Mesenchymal stem cell (in vitro differentiated cells and primary cell): ENCODE measurements at places on chromosomes 1 and 21.

DNA sequence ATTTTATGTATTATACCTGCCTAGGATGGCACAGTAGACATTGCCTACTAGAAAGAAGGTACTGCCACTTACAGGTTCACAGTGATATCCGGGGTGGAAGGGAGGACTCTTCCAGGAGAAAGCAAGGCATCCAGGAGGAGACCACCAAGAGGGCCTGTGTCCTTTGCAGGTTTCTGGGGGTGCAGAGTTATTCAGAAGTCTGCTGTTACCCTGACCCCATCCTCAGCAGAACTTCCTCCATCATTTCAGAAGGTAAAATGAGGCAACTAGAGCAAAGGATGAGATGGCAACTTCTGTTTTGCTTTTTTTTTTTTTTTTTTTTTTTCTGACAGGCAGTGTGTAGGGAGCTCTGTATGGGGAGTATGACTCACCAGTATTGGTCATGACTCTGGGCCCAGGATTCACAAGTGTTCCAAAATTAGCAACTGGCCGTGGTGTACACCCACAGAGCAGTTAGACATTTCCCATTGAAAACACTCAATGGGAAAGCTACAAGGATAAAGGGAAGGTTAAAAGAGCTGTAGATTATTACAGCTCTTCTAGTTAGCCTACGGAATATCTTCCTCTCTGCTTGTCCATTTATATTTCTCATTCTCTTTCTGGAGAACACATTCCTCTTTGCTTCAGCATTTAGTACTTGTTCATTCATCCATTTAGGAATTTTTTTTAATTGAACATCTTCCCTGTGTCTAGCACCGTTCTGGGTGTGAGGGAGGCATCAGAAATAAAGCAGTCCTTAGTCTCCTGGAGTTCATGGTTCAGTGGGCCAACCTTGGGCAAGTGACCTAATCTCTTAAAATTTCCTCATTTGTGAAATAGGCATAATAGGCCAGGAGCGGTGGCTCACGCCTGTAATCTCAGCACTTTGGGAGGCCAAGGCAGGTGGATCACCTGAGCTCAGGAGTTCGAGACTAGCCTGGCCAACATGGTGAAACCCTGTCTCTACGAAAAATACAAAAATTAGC lies 50.5 kb upstream of the PPP2R5A start:
- no peaks in the 10 kb centered on the region for H3K36me3 ChIP-seq
- peaks cover 11% of the 10 kb centered on the region for H3K4me1 ChIP-seq
- peak; percentile 96 for DNase-seq

- H3K36me3 ChIP-seq, result no peaks in the 10 kb centered on the region
- peak overlapping the region; percentile 39 for H3K27ac ChIP-seq
- no peak for DNase-seq
Observed at GRCh38 chr1:18957532-18958300, 1.2 kb upstream of the IFFO2 start.

DNA sequence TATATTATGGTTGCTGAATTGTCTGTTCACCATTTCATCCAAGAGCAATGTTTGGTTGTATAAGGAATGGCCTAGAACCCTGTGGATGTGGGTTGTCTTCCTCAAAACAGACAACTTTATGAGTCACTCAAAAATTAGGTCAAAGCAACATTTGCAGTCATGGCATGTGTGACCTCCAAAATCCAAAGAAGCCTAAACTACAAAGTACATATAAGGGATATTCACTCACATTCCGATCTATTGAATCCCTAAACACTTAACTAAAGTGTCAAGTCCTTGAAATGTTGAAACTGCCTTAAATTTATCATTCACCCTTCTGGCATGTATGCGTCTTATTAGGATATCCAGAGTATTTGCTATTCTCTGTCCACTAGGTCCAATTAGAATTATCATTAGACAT lies 491.5 kb downstream of the NUF2 start:
- no peak overlapping the region for H3K4me3 ChIP-seq
- H3K27me3 ChIP-seq, result no peaks in the 10 kb centered on the region
- no peak for DNase-seq
- H3K27ac ChIP-seq, result no peak overlapping the region
- H3K36me3 ChIP-seq, result no peaks in the 10 kb centered on the region

DNA sequence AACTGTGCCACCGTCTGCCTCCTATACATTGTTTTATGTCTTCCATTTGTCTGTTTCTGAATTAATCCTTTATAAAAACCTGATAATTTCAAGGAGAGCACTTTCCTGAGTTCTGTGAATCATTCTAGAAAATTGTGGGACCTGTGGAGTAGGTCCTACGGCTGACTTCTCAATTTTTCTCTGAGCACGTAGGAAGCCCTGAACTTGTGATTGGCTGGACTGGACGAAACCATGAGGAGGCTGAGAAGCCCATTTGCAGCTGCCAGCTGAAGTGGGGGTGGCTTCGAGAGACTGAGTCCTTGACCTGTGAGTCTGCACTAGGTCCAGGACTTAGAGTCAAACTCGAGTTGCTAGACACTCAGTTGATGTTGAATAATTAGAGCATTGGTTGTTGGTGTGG lies 277.1 kb upstream of the NCAM2 start:
- DNase-seq, result no peak
- H3K27me3 ChIP-seq, result no peaks in the 10 kb centered on the region
- peak overlapping the region; percentile 95 for H3K27ac ChIP-seq
- no peak overlapping the region for H3K4me3 ChIP-seq
- H3K36me3 ChIP-seq, result no peaks in the 10 kb centered on the region
- H3K4me1 ChIP-seq, result peaks cover 5% of the 10 kb centered on the region

DNA sequence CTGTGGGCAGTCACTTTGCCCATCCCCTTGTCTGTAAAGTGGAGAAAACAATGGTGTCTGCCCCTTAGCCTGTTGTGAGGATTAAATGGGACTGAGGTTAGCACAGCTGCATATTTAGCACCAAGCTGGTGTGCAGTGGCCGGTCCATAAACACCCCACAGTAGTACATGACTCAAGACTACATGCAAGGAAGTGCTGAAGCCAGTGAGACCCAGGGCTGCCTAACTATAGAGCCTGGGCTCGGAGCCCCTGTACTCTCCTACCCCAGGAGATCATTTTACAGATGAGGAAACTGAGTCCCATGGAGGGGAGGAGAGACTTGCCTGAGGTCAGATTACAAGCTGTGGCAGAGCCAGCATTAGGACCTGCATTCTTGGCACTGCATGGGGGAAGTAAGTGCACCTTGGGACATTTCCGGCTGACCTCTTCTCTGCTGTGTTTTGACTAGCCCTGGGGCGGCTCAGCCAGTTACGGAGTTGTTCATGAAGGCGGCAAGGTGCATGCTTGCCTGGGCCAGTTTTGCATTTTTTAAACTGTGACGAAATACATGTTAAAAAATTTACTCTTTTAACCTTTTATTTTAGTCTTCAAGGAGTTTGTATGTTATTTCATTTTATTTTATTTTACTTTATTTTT lies 3.2 kb downstream of the SERINC2 start:
- no peak overlapping the region for H3K27ac ChIP-seq
- H3K36me3 ChIP-seq, result no peaks in the 10 kb centered on the region
- no peak overlapping the region for H3K4me3 ChIP-seq
- peaks cover 17% of the 10 kb centered on the region for H3K27me3 ChIP-seq

GRCh38 chr1:151311589-151312331 lies 15.5 kb downstream of the PI4KB start:
- H3K36me3 ChIP-seq, result peaks cover 29% of the 10 kb centered on the region
- peaks cover 30% of the 10 kb centered on the region for H3K4me1 ChIP-seq
- no peaks in the 10 kb centered on the region for H3K27me3 ChIP-seq
- H3K27ac ChIP-seq, result peak overlapping the region; percentile 89
- peak overlapping the region; percentile 48 for H3K4me3 ChIP-seq
- peak; percentile 100 for DNase-seq

DNA sequence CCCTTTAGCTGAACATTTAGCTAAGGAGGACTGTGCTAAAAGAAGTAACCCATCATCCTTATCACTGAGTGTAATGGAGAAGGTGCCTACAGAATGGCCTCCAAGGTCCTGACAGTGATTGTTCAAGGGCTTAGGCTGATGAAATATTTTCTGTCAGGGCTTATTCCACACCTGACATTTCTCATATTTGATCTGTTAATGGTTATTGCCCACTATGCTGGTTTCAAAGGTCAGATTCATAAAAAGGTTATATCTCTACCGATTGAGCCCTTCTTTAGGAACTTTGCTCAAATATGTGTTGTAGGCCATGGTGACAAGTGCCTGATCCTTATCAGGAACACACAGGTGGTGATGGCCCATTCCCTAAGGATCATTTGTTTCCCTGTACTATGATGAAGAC lies 766.4 kb upstream of the ADGRL2 start:
- no peak overlapping the region for H3K27ac ChIP-seq
- H3K36me3 ChIP-seq, result no peaks in the 10 kb centered on the region
- H3K4me1 ChIP-seq, result no peaks in the 10 kb centered on the region
- no peaks in the 10 kb centered on the region for H3K27me3 ChIP-seq
- H3K4me3 ChIP-seq, result no peak overlapping the region

GRCh38 chr1:36772647-36773495 lies 261.4 kb downstream of the GRIK3 start:
- DNase-seq, result no peak
- H3K27me3 ChIP-seq, result peaks cover 27% of the 10 kb centered on the region
- H3K4me3 ChIP-seq, result no peak overlapping the region

DNA sequence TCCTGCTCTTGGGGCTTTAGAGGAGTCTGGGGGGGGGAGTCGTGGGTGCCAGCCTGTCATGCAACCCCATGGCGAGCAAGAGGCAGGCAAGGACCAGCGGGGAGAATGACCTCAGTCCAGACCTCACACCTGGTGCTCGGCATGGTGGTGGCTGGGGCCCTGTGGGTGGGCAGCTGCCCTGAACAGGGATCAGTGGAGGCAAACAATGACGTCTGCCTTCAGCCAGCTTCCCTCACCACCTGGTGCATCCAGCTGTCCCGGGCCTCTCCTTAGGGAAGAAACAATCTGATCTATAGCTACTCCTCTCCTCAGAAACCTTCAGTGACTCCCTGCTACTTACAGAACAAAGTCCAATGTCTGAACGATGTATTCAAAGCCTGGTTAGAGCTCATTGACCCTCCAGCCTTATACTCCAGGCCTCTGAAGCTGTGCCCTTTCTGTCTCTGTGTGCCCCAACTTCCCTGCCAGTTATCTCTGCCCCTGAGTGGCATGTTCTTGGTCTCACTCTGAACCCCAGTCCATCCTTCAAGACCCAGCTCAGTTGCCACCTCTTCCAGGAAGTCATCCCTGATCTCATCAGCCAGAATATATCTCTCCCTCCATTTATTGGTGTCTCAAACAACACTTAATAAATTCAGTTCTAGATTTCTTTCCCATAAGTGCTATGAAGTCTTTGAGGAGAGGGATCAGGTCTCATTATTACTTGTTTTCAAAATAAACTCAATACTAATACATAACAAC lies 6.6 kb downstream of the PADI2 start:
- peak overlapping the region; percentile 64 for H3K27ac ChIP-seq
- H3K27me3 ChIP-seq, result no peaks in the 10 kb centered on the region
- peaks cover 39% of the 10 kb centered on the region for H3K36me3 ChIP-seq
- DNase-seq, result no peak
- no peak overlapping the region for H3K4me3 ChIP-seq
- H3K4me1 ChIP-seq, result peaks cover 50% of the 10 kb centered on the region

DNA sequence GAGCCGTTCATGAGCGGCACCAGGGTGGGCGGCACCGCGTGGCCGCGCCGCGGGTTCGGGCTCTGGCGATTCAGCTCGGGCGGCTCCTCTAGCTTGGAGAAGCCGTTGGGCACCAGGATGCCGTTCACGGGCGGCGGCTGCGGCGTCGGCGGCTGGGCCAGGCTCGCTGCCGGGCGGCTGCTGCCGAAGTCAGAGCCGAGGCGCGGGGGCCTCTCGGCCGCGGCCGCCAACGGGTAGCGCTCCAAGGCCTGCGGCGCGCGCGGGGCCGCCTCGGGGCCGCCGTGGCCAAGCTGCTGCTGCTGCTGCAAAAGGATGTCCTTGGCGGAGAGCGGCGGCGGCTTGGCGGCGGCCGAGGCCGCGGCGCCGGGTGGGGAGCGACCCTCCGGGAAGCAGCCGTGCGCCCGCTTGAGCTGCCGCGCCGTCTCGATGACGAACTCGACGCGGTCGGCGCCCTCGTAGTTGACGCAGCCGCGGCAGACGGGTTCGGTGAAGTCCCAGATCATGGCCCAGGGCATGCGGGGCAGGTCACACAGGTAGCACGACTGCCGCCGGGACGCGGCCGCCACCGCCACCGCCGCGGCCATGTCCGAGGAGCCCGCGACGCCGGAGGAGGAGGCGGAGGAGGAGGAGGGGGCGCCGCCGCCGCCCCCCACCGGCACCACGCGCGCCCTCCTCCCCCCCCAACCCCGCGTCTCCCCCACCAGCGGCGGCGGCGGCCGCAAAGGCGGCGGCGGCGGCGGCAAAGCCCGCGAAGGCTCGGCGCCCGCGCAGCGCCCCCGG lies 877 bp downstream of the IRF2BP2 start:
- peaks cover 18% of the 10 kb centered on the region for H3K4me1 ChIP-seq
- H3K27ac ChIP-seq, result peak overlapping the region; percentile 68
- DNase-seq, result peak; percentile 63
- H3K27me3 ChIP-seq, result no peaks in the 10 kb centered on the region

DNA sequence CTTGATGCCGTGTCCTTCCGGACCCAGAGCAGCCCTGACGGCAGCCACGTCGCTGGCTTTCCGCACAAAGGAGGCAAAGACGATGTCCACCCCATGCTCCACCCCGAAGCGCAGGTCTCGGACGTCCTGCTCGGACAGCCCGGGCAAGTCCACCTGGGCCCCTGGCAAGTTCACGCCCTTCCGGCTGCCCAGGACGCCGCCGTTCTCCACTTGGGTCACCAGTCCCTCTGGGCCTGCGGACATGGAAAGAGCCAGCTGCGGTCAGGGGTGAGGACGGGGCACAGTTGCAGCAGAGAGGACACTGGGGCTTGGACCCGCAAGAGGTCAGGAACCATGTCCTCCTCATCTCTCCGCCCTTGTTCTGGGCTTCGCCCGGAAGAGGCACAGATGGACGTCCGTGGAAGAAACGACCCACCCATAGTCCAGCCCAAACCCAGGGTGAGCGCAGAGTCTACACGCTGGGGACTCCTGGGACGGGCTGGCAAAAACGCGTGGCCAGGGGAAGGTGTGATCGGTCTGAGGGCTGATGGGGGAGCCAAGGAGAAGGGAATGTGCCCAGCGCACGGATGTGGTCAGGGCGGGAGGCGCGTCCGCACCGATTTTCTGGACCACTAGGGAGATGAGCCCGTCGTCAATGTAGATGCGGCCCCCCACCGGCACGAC lies 6.6 kb downstream of the PKLR start:
- peaks cover 9% of the 10 kb centered on the region for H3K4me1 ChIP-seq
- H3K27ac ChIP-seq, result no peak overlapping the region

DNA sequence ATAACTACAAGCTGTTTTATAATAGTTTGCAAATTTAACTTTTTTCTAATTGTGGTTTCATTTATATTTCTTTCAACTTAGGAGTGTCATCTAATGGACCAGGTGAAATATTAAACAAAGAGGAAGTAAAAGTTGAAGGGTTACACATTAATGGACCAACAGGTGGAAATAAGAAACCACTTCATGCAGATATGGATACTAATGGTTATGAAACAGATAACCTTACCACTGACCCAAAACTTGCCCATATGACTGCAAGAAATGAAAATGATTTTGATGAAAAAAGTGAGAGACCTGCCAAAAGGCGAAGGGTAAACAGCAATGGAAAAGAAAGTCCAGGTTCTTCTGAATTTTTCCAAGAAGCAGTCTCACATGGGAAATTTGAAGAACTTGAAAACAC lies 59.7 kb downstream of the MIER1 start:
- no peak overlapping the region for H3K4me3 ChIP-seq
- H3K27ac ChIP-seq, result no peak overlapping the region
- H3K27me3 ChIP-seq, result no peaks in the 10 kb centered on the region
- peaks cover 93% of the 10 kb centered on the region for H3K36me3 ChIP-seq
- no peak for DNase-seq
- H3K4me1 ChIP-seq, result peaks cover 2% of the 10 kb centered on the region
